ENCODE measurements at places on chromosomes 6 and 20. TPM values are rescaled to one million over a fixed set of nuclear protein-coding genes. Genes with fewer than 3 reads are reported as not detected.

Gene PTCHD4
- total RNA-seq = 16.1 TPM

Gene TMEM170B
- total RNA-seq = 59.0 TPM

Gene CLPSL1
- not detected for total RNA-seq

DNA sequence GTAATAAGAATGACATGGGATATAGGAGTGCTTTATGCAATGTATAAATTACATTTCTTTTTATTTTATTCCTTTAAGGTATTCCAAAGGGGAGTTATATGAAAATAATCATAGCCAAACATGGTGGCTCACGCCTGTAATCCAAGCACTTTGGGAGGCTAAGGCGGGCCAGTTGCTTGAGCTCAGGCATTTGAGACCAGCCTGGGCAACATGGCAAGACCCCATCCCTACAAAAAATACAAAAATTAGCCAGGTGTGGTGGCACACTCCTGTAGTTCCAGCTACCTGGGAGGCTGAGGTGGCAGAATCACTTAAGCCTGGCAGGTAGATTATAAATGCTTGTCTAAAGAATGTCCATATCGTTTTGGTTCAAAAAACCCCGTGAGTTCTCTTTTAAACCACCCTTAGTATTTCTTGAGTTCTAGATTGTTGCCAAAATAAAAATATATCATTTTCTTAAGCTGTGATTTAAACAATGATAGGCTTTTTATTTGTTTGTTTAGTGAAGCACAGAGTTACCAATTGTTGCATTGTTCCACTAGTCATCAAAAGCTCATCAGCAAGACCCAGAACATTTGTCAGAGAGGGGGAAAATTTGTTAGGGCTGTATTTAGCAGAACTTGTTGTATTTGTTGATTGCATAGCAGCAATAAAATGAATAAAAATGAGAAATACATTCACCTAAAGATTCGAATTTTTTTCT is 146.2 kb downstream of the KHDC1L start:
- DNase-seq = no peak

Gene CNBD2
- total RNA-seq = 5.5 TPM
